CD4-positive, alpha-beta T cell treated with Interleukin-10 for 1 hour (primary cell): ENCODE measurements at places on chromosomes 5 and 9.

DNA sequence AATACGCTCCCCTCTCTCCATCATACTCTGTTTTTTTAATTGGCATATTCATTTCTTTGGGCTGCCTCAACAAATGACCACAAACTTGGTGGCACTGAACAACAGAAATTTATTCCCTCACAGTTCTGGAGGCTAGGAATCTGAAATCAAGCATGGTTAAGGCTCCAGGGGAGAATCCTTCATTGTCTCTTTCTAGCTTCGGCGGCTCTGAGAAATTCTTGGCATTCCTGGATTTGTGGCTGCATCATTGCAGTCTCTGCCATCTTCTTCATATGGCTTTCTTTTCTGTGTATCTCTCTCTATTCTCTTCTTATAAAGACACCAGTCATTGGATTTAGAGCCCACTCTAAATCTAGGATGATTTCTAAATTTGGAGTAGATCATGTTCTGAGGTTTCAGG is 10.9 kb upstream of the SLC24A2 start:
- no peak for DNase-seq

- DNase-seq = no peak
These were observed 40.6 kb downstream of the SGCD start for GRCh38 chr5:156367597-156367996.

DNA sequence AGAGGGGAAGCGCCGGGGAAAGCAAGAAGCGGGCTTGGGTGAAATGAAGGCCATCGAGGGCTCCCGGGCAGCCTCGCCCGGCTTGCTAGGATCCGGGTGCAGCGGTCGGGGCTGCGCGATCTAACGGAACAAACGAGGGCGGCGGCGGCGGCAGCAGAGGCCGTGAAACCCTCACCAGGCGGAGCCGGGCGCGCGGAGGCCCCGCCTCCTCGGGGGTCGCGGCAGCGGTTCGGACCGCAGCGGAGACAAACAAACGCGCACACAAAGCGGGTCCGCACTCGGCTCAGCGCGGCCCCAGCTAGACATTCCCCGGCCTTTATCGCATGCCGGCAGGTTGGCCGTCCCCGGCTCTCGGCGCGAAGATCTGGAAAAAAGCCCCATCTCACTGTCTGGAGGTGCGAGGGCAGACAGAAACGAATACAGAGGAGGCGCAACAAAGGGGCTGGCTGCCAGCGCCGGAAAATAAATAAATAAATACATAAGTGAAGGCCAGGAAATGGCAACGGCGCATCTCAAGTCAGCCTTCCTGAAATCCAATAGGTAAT is 10.5 kb upstream of the TRIM36 start:
- DNase-seq = peak; percentile 17

GRCh38 chr9:94952565-94953373 is 226.3 kb downstream of the AOPEP start:
- peak; percentile 22 for DNase-seq

DNA sequence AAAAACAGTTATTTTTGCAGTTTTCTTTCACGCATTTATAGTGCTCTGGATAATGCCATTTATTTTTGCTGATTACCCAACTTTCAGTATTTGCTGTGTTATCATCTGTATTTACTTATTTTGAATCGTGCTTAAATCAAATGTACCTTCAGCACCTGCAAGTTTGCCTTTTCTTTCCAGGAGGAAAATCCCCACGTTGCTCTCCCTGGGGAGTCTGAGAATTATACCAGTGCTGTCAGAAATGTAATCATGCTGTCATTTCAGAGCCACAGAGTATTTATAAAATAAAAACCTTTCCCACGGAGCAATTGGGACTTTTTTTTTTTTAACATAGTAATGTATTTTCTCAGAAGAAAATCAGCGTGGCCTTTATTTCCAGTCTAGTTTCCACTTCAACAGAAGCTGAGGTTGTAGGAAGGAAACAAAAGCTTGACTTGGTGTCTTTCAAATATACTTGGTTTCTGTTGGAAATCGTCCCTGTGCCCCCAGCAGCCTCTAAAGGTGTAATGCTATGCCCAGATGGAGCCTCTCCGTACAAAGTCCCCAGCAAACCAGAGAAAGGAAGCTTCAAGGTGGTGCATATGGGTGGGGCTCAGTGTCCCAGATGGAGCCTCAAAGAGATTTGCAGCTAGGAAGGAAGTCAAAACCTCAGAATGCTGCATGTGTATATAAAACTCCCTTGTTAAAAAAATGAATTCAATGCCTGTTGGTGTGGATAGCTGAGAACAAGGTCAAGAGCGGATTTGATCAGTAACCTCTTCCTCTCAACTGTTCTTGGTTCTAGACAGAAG is 2.1 kb downstream of the GPR150 start:
- peak; percentile 65 for DNase-seq

GRCh38 chr5:38265546-38266179 is 7.3 kb downstream of the EGFLAM start:
- DNase-seq = peak; percentile 33

GRCh38 chr5:172104021-172104420 is 84.0 kb downstream of the STK10 start:
- DNase-seq = no peak

DNA sequence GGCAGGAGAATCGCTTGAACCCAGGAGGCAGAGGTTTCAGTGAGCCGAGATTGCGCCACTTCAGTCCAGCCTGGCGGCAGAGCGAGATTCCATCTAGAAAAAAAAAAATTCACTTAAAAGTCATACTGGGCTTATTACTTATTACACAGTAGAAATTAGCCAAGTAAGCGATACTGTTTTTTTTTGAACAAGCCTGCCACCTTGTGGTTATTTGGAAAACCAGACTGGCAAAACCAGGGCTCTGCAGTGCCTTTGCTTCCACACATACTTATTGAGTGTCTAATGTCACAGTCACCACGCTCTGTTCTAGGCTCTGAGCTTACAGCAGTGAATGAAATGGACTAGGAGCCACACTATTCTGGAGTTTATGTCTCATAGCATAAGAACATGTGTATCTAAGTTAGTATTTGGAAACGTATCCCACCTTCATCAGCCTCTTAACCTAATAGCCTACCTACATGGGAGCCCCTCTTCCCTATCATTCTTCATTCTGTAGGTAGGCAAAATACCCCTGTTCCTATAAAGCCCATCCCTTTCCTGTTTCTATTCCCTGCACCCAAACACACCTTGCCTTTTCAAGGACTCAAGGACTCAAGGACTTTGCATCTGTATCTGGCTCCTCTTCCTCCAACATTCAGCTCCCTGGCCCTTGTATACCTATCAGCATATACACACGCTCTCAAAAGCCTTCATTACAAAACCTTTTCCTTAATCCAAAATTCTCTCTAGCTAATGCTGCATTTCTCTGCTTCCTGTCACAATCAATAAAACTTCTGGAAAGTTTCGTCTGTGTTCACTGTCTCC is 13.9 kb upstream of the BASP1 start:
- DNase-seq = no peak

- no peak for DNase-seq
These were observed 228.0 kb upstream of the KIF2A start for GRCh38 chr5:62077823-62078550.

- DNase-seq = no peak
These were observed 6.5 kb upstream of the PLEKHG4B start for GRCh38 chr5:85334-85995.

DNA sequence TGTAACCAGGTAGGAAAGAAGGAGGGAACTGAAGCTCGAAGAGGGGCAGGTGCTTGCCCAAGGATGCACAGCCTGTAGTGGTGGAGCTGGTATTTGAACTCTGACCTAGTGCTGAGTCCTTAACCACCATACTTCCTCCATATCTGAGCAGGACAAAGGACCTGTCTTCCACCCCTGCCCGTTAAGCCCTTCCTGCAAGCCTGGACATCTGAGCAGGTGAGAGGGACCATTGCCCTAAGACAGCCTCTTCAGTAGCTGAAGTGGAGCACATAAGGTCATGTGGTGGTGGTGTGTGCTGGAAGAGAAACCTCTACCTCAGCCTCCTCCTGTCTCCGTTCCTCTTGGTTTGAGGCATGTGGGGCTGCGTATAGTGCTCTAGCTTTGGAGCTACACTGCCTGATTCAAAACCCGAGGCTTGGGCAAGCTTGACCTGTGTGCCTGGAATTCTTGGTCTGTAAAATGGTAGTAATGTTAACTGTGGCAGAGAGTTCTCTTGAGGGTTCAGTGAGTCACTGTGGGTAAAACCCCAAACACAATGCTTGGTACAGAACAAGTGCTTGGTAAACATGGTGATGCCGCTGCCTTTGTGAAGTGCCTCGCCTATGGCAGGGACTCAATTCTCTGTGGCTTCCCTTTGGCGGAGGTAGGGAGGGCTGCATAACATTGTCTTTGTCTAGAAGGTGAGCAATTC is 7.4 kb downstream of the GALNT10 start:
- DNase-seq = peak; percentile 66

- DNase-seq = no peak
These were observed 284.9 kb downstream of the TMEM38B start for GRCh38 chr9:105979290-105979689.

DNA sequence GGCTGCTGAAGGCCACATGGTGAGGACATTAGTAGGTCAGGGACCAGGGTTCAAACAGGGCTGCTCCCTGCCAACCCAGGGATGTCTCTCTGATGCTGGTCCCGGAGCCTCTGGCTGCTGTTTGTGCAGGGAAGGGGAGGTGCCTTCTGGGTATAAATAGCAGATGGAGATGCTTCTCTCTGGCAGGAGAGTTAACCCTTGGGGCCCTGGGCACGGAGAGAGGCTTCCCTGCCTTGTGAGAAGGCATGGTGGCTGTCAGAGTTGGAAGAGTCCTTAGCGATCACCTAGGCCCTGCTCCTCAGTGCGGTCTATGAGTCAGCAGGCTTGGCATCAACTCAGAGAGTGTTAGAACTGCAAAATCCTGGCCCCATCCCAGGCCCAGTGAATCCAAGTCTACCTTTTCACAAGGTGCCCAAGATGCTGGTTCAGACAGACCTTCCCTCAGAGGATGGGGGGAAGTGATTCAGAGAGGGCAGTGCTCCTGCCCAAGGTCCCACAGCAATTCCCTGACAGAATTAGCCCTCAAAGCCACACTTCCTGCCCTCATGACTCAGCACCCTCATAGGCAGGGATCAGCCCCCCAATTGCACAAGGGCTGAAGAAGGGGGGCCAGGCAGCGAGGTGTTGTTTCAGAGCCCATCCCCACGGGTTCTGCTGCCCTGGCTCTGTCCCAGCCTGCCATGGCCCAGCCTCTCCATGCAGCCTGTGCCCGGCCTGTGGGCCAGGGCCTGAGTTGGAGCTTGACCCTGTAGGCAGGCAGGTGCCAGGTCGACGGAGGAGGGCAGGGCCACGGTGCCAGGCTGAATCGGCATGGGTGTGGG is 25.6 kb downstream of the CAMK2A start:
- no peak for DNase-seq

GRCh38 chr5:97406946-97407676 is 224.1 kb upstream of the RIOK2 start:
- no peak for DNase-seq

- DNase-seq = no peak
These were observed 210.2 kb upstream of the ADCY2 start for GRCh38 chr5:7185742-7186141.

GRCh38 chr5:140338336-140338735 is 8.1 kb downstream of the HBEGF start:
- no peak for DNase-seq

- no peak for DNase-seq
These were observed 9.9 kb downstream of the DOLK start for GRCh38 chr9:128937310-128938165.

DNA sequence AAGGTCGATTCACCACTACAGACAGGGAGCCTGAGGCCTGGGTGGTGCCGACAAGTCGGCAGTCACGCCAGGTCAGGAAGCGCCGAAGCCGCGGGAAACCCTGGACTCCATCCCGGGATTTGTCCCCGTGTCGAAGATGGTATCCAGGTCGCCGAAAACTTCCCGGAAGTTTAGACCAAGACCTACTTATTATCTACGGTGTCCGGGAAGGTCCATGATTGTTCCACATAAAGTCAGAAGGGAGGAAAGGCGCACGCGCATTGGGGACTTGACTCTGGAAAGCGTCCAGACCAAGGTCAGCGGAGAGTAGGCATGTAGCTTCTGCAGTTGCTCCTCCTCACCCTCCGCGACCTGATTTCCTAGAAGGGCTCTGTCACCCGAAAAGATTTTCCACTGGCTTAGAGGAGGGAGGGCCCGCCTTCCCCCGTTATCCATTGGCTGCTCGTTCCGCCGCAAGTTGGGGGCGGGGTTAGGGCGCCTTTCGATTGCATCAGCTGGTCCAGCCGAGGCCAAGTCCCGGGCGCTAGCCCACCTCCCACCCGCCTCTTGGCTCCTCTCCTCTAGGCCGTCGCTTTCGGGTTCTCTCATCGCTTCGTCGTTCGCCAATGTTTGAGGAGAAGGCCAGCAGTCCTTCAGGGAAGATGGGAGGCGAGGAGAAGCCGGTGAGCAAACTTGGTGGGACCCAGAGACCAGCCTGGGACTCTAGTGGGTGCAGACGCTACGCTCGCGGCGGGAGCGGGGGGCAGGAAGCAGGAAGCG is at the start of gene TARS1:
Gene TARS1 (plus strand): TSS at position 484 of the 759 bp plus-strand sequence. CDS start 122 bp downstream, at position 606.
- peak; percentile 95 for DNase-seq

- DNase-seq = no peak
These were observed 156.8 kb downstream of the MACROH2A1 start for GRCh38 chr5:135242021-135242865.

DNA sequence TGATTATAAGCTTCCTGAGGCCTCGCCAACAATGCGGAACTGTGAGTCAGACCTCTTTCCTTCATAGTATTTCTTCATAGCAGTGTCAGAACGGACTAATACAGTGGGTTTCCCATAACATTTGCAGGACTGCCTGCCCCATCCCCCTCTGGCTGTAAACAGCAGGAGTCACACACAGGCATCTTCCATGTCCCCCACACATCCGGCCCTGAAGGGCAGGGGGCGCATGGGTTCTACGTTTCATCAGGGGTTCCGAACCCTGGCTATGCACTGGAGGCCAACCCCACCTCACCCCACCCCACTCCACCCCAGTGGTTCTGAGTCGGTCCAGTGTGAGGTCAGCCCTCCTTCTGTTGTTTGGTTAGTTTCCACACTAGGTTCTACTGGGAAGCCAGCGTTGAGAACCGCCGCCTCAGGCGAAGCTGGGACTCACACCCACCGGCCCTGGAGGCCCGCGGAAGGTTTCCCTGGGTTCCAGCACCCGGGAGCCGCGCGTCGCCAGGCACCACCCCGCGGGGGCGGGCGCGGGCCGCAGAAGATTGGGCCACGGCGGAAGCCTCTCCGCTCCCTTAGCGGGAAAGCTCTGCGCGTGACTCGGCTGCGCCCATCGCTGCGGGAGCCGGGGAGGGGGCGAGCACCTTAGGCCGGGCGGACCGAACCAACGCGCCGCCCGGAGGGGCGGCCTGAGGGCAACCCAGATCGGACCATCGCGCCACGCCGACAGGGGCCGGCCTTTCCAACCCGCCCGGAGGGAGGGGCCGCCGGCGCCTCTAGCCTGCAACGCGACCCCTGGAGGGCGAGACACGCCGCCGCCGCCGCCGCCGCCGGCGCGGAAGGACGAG is at the start of gene RUSC2:
Gene RUSC2 (plus strand): TSS at position 799 of the 842 bp plus-strand sequence. CDS start 56,411 bp downstream, outside the sequence.
- peak; percentile 39 for DNase-seq

GRCh38 chr9:35364817-35365585 is 124.9 kb upstream of the RUSC2 start:
- no peak for DNase-seq

GRCh38 chr9:19551124-19551929 is 142.5 kb downstream of the ACER2 start:
- DNase-seq = no peak
